Stimulated activated CD8-positive, alpha-beta memory T cell treated with anti-CD3 and anti-CD28 coated beads, Interleukin-2, amount 100 ng/mL, for 1 hour (primary cell): ENCODE measurements at places on chromosomes 11 and 22.

DNA sequence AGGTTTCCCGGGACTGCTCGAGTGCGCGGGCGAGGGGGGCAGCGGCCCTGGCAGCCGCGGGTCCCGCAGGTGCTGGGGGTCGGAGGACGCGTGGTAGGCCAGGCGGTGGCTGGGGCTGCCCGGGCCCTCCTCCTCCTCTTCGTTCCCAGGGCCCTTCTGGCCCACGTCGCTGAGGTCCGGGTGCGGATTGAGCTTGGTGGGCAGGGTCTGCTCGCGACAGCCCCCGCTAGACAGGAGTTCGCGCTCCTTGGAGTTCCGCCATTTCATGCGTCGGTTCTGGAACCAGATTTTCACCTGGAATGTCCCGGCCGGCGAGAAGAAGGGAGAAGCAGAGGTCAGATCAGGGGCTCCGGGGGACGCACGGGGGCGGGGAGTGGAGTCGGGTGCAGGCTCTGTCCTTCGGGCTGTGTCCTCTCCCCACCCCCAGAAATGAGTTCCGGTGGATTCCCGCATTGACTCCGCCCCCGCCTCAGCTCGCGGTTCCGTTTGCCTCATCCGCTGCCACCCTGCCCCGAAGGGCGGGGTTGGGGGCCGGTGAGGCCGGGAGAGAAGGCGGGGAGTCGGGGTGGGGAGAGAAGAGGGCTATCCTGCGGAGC, 3.9 kb downstream of the DBX1 start:
- DNase-seq, result no peak

GRCh38 chr11:20156876-20157613, 3.2 kb downstream of the DBX1 start:
- DNase-seq, result peak; percentile 6

- DNase-seq, result no peak
Measured at GRCh38 chr22:41762980-41763779, 37.3 kb upstream of the CCDC134 start.

- DNase-seq, result no peak
Measured at GRCh38 chr22:29663180-29663821, 56.5 kb upstream of the CABP7 start.

GRCh38 chr11:111312076-111312475, 13.7 kb downstream of the POU2AF3 start:
- no peak for DNase-seq

GRCh38 chr11:119779195-119780071, 50.4 kb upstream of the NECTIN1 start:
- DNase-seq, result no peak

DNA sequence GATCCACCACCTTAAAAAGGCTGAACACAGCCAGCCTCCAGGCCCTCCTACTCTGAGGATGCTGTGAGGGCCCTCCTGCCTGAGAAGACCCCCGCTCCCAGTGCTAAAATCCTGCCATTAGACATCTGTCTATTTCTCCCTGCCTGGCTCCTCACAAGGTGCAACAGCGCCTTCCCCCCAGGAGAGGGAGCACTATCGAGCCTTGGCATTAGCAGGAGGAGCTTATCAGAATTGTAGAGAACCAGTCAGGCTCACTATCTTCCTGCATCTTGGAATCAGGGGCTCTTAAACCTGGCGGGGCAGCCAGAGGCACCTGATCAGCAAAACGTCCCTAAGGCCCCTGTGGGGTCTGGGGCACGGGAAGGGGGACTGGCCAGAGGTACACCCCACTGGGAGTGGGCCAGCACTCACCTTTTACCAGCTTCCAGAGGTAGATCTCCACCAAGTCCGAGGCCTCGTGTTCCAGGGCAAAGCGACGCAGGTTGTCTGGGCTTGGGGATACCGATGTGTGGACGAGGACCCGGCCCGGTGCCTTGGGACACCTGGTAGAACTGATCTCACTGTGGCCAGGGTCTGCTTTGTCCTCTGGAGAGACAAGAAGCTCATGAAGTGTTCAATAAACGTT, 28.7 kb downstream of the CHRDL2 start:
- DNase-seq, result peak; percentile 8

DNA sequence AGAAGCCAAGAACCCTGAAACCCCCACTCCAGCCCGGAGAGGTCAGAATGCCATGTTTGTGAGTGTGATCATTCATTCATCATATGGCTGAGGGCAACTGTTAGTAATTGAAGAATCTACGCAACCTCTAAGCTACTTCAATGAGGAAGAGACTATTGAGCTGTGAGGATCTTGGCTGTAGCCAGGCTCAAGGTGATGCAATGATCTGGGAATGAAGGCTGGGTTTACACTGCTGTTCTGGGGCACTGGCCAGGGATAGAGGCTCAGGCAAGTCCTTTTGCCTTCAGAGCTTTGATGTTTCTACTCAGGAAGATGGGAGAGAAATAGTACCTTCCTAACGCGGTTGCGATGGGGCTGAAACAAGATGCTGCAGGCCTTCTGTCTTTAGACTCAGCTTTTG, 12.9 kb downstream of the CRYBB2 start:
- DNase-seq, result no peak

DNA sequence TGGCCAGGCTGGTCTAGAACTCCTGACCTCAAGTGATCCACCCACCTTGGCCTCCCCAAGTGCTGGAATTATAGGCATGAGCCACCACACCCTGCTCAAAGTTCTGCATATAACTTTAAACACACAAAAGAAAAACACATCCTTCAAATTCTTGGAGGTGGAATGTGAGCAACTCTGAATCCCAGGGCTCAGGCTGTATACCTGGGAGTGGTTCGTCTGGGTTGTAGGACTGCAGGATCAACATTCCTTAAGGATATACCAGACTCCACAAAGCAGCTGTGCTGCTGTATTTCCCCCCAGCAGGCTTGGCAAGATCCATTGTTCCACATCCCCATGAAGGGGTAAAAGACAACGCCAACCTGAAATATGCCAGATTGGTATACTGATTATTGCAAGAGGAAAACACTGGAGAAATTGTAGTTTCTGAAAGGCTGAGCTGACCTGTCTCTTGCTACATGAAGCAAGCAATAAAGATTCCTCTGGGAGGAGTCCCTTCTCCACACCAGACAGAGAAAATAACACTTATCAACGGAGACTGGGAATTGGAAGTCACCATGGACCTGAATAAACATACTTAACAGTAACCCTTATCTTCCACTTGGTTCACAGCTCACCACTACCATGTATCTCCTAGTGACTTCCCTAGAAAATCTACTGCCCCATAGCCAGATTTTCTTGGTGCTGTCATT, 12.2 kb upstream of the RPS3 start:
- DNase-seq, result no peak

GRCh38 chr11:116579857-116580727, 192.7 kb downstream of the BUD13 start:
- DNase-seq, result no peak
